ENCODE measurements at places on chromosomes 6 and 20.

GRCh38 chr6:39892490-39893129, 41.7 kb downstream of the MOCS1 start:
- peak; percentile 84 for DNase-seq

DNA sequence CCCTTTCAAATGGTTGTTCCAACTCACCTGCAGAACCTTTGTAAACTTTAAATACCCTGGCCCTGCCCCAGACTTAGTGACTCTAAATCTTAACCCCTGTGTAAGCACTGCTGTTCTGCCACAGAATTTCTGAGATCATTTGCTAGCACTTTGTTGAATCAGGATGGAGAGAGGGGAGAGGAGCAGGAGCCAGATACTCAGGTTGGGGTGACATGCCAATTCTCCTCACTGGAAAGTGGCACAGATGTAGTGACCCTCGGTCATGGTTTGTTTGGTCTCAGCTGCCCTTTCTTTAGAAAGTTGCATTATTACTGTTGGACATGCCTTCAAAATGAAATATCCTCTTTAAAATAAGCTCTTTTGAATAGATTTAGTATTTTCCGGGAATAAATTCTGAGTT, 168.0 kb downstream of the ZFAND3 start:
- no peak for DNase-seq

DNA sequence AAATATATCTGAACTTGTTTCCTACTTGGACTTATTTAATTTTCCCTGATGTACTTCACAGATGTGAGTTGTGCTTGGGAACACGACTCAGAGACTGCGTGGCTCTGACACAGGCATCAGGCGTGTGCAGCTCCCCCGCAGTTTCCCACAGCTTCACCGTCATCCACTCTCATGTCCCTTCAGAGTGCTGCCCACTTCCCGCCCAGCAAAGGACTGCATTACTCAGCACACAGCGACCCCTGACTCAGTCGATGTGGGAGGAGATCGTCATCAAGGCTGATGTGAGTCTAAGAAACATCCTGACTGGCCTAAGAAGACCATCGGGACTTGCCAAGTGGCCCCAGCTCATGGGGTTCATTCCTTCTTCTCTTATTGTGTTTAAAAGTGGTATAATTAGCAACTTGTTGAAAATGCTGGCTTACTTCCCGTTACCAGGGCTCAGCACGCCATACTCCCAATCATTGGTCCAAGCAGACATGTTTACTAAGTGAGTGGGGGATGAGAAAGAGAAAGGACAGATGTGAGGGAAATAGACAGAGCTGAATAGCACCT, 539.4 kb upstream of the JARID2 start:
- no peak for DNase-seq

- no peak for DNase-seq
Measured at GRCh38 chr6:137823826-137824555, 43.1 kb upstream of the TNFAIP3 start.

- DNase-seq: no peak
Measured at GRCh38 chr6:91483415-91484105, 896.7 kb upstream of the MAP3K7 start.

GRCh38 chr6:35376281-35376680, 33.9 kb downstream of the PPARD start:
- DNase-seq: no peak

- no peak for DNase-seq
Measured at GRCh38 chr6:159042003-159042825, 2.6 kb downstream of the TAGAP start.

DNA sequence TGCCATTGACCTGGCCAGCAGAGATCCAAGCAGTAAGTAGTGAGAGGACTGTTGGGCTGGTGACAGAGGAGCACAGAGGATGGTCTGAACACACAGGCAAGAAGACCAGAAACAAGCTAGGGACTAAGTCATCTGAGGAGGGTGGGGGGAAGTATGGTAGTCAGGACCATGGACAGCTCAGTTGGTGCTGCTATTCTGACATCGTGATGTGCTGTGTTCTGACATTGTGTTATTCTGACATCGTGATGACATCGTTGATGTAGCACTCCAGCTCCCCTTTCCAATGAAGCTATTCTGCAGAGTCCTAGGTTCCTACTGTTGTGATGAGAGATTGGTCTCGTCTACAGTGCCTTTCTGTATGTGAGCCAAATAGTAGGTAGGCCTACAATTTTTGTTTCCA, 28.7 kb downstream of the CFAP206 start:
- no peak for DNase-seq

DNA sequence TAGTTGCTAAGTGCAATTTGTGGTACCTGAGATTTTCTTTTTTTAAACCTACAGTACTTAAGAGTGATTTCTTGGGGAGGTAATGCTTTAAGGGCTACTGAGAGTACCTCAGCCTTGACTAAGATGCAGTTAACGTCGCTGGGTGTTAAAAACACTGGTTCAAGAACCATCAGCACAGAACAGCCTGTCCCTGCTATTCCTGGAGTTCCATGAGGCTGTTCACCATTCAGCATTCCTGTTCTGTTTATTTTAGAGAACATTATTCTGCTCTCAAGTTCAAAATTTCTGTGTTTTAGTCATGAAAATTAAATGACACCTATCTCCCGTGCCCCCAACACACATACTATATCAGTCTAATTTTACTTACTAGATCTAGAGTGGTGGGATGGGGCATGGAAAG, 1.7 kb upstream of the PRELID3B start:
- no peak for DNase-seq

GRCh38 chr6:3393836-3394202, 63.0 kb downstream of the SLC22A23 start:
- no peak for DNase-seq

GRCh38 chr6:34055223-34055933, 90.5 kb downstream of the GRM4 start:
- no peak for DNase-seq

DNA sequence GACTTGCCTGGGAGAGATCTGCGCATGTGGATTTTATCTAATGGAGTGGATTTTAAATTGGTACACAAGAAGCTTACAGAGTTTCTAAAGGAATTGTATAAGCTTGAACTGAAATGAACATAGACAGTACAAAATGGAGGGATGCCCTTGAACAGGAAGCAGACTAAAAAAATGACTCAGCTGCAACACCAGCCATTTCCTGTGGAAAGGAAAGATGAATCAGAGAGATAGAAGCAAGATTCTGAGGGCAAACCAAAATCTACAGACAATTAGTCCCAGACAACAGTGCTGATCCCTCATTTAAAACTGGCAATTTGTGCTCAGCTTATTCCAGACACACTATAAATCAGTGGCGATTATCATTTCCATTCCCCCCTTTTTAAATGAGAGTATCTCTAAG, 114.6 kb upstream of the TCF21 start:
- DNase-seq: no peak

DNA sequence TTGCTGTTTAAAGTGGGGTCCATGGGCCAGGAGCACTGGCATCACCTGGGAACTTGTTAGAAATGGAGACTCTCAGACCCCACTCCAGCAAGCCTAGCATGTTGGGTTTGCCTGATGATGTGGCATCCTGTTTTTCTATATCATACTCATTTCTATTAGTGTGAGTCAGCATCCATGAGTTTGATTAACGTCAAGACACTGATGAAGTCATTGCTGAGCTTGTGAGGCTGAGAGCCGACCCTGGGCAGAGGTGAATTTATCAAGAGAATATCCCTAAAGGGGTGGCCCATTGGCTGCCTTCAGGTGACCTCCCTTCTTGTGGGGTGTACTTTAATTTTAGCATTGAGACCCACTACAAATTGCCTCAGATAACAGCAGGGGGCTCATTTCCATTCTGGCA, 43.4 kb upstream of the RNF144B start:
- no peak for DNase-seq

DNA sequence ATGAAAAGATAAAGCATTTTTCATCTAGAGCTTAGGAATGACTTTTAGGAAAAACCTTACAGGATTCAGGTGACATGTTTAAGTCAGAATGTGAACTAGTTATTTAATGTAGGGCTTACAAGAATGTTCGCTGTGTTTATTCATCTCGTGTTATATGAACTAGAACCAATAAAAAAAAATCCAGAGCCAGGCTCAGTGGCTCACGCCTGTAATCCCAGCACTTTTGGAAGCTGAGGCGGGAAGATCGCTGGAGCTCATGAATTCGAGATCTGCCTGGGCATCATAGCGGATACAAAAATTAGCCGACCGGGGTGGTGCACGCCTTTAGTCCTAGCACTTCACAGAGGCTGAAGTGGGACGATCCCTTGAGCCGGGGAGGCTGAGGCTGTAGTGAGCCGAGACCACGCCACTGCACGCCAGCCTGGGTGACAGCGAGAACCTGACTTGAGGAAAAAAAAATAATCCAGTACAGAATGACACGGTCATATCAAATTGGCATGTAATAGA, 46.3 kb downstream of the OR2B2 start:
- no peak for DNase-seq

GRCh38 chr6:92399911-92400310, 1019.4 kb downstream of the EPHA7 start:
- DNase-seq: no peak

GRCh38 chr6:74597266-74597665, 608.6 kb downstream of the COL12A1 start:
- DNase-seq: no peak

DNA sequence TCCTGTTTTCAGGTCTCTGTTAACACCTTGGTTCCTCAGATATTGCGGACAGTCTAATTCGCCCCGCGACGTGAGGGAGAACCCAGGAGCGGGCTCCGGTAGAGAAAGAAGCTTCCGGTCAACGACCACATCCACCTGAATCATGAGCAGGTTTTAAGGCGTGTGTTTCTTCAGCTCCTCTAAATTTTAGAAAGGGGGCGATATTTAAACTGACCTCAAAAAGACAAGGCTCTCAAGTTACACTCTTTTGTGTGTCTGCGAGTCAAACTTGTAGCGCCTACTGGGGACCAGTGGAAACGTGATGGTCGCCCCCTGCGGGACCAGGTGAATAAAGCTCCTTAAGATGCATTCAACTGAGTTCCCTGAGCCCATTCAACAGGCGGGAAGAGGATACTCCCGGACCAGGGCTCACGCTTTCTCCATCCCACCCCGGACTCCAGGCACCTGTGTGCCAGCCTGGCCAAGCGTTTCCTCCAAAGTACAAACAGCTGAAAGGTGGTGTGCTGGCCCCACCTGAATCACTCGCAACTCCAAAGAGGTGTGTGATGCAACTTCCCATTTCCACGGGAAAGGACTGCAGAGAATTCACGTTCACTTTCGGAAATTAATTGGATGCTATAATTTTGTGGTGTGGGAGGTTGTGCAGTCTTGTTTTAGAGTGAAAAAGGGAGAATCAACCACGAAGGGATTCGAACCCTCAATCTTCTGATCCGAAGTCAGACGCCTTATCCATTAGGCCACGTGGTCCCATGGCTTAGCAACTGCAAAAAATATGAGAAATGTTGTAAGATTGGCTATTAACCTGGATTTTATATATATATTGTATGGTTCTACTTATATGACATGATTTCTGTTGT, 17.0 kb downstream of the GPX5 start:
- DNase-seq: no peak

- DNase-seq: no peak
Measured at GRCh38 chr20:33233129-33233774, 2.5 kb upstream of the BPIFA1 start.

DNA sequence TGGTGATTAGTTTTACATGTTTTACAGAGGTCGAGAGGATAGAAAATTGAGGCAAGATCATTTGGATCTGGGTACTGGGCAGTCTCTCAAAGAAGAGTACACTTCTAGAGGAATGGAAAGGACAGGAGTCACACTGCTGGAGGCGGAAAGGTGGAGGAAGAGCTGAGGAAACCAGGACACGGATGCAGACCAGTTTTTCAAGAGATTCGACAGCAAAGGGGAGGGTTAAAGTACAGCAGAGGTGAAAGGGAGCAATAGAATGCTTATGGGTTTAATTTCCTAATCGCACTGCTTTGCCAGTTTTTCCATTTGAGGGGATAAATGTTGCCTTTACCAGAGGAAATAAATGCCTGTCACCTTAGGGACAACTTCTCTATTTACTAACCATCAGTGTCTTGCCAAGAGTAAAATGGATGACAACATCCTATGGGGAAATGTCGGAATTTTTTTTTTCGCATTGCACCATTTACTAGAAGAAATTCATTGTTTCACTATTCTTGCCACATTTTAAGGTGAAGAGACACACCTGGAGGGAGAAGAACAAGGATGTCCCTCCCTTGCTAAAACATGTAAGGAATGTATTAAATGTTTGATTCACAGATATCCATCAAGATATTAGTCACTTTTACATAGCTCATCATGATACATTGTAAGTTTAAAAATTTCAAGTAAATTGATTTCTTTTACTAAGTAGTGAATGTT, 226.6 kb downstream of the COL12A1 start:
- no peak for DNase-seq

- no peak for DNase-seq
Measured at GRCh38 chr20:25145131-25145530, 50.4 kb upstream of the ENTPD6 start.

GRCh38 chr6:43413002-43413401, 14.3 kb upstream of the ABCC10 start:
- no peak for DNase-seq

Data from coronary artery (tissue), 2 donors.